ENCODE measurements at places on chromosomes 4 and X.

DNA sequence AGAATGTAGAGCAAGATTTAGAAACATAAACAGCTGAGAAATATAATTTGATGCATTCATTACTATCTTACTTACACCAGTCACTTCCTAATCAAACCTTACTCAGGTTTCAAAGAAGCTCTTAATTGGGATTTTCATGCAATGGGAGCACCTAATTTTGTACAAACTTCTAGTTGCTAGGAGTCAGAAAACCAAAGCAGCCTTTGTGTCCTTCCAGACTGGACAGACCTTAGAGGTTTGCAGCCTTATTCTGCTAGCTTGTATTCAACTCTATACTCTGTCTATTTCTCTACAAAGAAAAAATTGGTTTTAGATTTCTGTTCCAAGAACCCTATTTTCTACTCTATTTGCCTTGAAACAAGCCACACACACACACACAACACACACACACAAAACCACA is 19.4 kb downstream of the GABRA2 start:
- no peak for DNase-seq

DNA sequence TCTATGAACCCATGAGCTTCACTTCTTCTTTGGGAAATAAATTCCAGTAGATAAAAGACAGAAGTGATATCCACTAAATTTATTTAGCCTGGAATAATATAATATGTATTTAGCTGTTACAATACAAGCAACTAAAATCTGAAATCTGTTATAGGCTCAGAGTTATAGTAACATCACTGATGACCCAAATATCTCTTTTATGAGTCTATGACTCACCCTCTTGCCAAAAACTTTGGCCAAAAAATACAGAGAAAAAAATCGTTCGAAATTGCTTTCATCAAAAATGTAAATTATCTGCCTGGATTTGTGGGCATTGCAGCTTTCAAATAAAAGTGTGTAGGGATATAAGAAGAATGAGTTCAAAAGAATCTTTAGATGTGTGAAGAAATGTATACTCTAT is 89.4 kb upstream of the DKK2 start:
- no peak for DNase-seq

DNA sequence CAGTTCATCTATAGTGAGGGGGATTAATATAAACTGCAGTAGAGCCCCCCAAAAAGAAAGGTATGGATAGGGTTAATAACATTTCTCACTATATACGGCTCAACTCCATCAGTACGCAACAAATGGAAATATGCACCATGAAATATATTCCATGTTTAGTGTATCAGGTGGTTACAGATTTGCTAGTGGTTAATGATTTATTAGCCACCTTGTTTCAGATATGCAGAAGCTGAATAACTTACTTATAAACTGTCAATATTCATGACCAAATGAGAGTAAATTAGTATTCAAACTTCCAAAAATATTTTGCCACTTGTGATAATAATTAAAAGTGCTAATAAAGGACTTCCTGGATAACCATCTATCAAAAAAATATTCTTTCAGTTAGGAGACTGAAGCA is 14.8 kb downstream of the AMTN start:
- DNase-seq: no peak

- DNase-seq: no peak
These were observed 433.8 kb downstream of the NAF1 start for GRCh38 chr4:162732876-162733275.

DNA sequence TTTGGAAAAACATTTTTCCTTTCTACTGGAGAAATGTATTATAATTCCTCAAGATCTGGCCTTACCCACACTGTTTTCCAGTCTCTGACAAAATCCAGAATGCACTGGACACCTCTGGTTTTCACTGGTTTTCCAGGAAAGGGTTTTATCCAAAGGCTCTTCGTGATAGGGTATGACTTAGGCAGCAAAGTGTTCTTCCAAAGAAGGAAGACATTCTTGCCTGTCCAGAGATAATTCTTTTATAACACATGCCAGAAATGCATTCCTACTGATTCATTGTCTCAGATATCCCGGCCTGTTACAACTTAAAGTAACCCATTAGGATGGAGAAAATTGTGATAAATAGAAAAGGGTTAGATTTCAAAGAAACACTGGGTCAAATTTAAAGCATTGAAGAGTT is 2343.1 kb downstream of the PCDH7 start:
- DNase-seq: no peak

- DNase-seq: no peak
These were observed 5.2 kb downstream of the TCEAL8 start for GRCh38 chrX:103249805-103250204.

DNA sequence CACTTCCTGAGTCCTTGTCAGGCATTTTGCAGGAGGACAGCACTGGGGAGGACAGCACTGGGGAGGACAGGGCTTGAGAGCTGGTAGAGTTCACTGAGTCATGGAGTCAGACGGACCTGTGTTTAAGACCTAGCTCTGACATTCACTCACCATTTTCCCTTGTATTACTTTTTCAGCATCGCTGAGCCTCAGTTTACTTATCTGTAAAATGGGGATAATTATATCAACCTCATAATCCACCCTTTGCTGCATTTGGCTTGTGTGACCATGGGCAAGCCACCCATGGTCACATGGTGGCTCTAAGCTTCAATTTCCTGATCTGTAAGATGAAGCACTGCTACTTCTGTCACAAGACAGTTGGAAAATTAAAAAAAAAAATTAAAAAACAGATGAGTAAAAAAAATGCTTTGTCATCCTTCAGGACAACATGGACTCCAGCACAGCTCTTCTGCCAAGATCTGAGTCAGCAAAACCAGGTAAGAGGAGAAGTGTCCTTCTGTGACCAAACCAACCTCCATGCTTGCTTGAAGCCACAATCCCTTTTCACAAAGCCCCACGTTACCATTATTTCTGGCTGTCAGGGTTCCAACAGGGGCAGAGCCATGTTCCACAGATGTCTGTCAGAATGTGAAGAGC is 275.5 kb downstream of the RAB28 start:
- DNase-seq: no peak

DNA sequence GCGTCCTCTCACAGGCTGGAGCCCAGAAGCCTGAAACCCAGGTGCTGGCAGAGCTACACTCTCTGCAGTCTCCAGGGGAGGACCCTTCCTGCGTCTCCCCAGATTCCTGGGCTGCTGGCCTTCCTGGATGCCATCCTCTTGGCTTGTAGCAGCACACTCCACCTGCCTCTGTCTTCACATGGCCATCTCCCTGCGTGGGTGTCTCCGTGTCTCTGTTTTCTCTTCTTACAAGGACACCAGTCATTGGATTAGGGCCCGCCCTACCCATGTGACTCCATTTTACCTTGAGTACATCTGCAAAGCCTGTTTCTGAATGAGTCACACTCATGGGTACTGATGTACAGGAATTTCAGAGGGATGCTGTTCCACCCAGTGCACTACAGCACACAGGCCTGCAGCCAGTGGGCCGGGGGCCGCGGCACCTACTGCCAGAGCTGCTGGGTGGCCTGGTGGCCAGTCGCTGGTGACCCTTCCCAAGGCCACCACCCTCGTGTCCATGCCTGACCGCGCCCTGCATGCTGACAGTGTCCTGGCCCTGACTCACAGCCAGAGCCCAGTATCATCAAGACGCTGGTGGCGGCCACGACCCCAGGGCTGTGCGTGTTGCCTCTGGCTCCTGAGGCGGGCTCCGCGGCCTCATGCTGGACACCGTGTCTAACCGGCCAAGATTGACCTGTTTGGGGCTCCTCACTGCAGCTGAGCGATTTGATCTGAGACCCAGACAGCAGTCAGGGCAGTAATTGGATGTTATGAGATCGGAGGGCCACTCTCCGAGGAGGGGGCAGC is 63.6 kb upstream of the NKX1-1 start:
- no peak for DNase-seq

DNA sequence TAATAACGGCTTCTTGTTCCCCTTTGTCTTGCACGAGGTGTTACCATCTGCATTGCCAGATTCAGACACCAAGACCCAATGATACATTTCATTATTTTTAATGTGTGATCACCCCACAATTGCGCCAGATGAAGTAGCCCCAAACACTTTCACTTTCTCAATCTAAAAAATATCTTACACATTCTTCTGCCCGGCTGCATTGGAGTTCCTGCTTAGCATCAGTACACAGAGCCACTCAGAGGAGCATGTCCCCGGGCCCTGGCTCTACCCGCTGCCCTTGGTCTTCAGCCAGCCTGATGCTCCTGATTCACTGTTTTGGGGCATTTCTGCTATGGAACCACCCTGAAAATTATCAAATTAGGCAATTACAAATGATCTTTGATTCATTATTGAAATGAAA is 66.0 kb upstream of the TENM3 start:
- no peak for DNase-seq

- DNase-seq: no peak
These were observed 2.7 kb downstream of the NHSL2 start for GRCh38 chrX:71913156-71913950.

DNA sequence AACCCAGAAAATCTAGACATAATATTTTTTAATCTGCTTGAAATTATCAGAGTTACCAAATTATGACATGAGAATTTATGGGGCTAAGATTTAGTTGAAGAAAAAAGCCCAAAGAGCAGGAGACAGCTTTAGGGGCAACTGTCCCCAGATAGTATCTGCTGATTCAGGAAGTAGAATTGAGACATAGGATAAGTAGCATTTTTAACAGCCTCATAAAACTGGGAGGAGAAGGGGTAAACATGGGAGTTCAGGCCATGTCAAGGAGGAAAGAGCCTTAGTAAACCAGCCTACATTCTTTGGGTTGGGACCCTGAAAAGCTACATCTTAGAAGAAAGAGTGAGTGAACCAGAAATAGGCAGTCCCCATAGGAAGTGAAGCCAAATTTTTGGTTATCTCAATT is 9.7 kb upstream of the RAB28 start:
- no peak for DNase-seq

DNA sequence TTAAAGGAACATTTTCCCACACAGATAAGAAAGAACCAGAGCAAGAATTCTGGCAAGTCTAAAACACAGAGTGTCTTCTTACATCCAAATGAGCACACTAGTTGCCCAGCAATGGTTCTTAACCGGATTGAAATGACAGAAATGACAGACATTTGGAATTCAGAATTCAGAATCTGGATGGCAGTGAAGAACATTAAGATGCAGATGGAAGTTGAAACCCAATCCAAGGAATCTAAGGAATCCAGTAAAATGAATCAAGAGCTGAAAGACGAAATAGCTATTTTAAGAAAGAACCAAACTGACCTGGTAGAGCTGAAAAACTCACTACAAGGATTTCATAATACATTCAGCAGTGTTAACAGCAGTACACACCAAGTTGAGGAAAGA is 21.5 kb downstream of the ANAPC10 start:
- DNase-seq: no peak

DNA sequence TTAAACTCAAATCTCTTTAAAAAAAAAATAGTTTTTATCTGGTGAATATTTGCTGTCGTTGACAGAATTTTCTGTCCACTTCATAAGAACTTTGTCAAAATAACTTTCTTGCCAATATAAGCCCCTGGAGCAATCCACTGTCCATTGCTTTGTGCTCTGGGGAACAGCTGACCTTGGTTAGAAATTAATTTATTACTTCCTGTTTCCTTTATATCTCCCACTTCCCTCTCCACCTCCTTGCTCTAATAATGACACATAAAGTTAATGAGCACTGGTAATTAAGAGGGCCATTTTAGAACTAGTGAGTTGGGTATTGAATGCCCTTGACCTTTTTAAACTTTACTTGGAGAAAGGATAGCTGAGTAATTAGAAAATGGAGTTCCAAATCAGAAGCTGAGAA is 151.3 kb upstream of the LEF1 start:
- no peak for DNase-seq

GRCh38 chr4:107391630-107392028 is 328.4 kb downstream of the PAPSS1 start:
- no peak for DNase-seq

GRCh38 chr4:57265831-57266582 is 155.8 kb upstream of the IGFBP7 start:
- DNase-seq: peak; percentile 68

DNA sequence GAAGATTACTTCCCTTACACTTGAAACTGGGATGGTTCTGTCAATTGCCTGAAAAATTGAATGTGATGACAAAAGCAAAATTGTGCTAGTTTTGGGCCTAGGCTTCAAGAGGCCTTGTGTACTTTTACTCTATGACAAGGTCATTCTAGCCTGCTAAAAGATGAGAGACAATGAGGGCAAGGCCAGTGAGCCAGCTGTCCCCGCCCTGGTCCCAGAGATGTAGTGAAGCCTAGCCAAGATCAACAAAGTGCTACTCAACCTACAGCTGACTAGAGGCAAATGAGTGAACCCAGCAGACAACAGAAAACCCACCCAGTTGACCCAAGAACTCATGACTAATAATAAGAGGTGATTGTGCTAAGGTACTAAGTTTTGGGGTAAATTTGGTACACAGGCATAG is 248.7 kb downstream of the IL15 start:
- DNase-seq: no peak

DNA sequence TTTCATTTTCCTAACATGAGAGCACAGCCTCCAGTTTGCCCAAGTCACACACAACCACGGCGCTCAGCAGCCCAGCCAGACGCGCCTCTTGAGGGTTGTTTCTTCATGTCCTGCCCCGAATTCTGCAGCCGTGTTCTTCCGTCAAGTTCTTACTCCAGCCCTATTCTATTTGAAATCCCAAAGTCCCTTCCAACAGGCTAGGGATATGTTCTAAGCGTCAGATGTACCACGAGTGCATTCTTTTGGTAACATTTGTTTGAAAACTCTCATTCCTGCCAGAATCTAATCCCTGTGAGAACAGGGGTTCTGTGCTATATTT is 23.1 kb downstream of the ACSL1 start:
- DNase-seq: no peak

- DNase-seq: no peak
These were observed 16.1 kb upstream of the CXCL3 start for GRCh38 chr4:74054483-74055047.

DNA sequence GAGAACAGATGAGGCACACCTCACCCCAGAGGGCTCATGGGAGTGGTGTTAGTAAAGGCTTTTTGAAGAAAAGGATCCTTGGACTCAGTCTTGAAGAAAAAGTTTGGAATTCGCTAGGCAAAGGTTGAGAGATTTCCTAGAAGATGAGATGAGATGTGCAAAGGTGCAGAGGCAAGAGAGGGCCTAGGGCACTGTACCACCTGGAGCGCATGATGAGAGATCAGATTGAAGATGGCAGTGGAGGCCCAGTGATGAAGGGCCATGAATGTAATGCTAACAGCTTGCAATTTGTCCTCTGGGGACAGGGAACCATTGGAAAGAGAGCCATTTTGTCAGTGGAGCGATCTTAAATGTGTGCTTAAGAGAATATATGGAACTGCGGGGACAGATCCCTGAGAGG is 45.0 kb downstream of the PGRMC2 start:
- DNase-seq: no peak

DNA sequence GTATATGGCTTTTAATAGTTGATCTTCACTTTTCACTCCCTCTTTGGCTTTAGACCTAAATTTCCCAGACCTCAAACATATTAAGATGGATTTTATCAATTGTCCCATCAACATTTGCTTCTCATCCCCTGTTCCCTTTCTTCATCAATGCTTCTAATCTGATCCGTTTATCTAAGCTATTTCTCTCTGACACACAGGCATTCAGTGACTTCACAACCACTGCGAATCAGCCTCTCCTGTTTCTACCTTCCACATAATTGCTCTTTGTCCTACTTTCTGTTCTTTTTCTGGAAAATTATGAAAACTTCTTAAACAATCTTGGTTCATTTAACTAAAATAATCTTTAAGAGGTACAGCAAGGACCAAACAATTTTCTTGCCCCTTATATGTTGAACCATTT is 115.2 kb downstream of the GLRA3 start:
- DNase-seq: no peak

All from NT2/D1 (cell line).